Left renal cortex interstitium (tissue), 4 donors: ENCODE measurements at places on chromosomes 5 and 9.

DNA sequence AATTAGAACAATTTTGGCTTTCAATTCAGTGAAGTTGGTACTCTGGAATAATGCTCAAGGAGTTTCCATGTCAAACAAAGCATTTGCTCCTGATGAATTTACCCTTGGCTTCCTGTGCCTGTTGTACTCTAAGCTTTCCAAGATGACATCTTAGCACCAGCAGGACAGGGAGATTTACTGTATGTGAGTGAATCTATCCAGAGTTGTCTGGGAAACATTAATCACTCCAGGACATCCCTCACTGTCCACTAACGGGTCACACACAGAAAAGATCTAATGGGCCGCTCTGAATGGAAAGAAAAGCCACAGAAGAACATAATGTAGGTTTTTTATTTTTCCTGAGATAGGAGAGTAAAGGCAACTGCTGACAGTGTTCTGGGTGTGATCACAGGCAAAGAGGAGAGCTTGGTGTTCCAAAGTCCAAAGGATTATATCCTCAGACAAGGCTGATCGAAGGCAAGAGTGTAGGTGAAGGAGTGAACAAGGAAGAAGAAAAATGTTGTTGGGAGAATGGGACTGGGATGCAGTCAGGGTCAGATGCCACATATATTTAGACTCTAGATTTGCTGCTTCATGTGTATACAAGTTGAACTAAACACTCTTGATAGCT lies 167.7 kb upstream of the RPS23 start:
- DNase-seq: no peak

- no peak for DNase-seq
Measured at GRCh38 chr5:18270635-18271338, 636.5 kb downstream of the TAF11L14 start.

- DNase-seq: no peak
Measured at GRCh38 chr5:177610131-177610769, 10.3 kb downstream of the B4GALT7 start.

DNA sequence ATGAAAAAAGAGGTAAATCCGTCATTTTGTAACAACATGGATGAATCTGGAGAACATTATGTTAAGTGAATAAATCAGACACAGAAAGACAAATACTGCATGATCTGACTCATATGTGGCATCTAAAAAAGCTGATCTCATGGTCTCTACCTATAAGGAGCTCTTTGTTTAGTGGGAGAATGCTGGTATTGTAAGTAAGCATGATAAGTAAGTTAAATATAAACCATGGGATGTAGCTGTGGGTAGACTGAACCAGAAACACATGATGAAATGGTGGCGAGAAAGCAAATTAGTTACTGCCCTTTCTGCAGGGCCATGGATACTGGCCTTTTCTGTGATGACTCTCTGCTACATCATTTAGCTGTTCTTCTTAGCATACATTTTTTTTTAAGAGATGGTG lies 66.4 kb upstream of the RUSC2 start:
- no peak for DNase-seq

- DNase-seq: no peak
Measured at GRCh38 chr9:121301881-121302286, 33.9 kb downstream of the GSN start.

DNA sequence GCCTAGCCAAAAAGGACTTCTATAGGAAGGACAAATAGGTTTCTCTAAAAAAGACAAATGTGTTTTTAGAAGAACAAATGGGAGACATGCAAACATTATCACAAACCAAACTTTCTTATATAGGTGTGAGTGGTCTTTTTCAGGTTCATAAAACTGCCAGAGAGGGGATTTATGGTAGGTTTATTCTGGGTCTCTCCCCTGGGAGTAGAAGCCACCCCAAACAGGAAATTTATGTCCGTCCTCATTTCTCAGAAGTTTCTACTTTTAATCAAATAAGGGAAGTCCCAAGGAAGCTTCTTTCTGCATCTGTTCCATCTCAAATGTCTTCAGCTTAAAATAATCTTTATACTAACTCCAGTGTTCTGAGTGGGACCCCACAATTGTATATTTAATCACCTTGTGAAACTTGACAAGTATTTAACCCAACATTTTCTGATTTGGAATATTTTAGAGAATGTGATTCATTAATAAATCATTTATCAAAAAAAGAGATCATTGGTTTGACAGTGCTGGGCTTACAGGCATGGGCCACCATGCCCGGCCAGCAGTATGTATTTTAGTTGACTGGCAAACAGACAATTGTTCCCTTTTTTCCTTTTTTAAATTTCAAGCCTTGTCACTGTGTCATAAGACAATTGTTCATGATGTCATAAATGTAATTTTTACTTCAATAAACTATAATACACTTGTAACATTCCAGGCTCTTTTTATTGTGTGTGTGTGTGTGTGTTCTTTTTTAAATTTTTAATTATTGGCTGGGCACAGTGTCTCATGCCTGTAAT lies 44.6 kb upstream of the GLDC start:
- DNase-seq: no peak

GRCh38 chr5:39360471-39361111 lies 3.7 kb downstream of the C9 start:
- no peak for DNase-seq

DNA sequence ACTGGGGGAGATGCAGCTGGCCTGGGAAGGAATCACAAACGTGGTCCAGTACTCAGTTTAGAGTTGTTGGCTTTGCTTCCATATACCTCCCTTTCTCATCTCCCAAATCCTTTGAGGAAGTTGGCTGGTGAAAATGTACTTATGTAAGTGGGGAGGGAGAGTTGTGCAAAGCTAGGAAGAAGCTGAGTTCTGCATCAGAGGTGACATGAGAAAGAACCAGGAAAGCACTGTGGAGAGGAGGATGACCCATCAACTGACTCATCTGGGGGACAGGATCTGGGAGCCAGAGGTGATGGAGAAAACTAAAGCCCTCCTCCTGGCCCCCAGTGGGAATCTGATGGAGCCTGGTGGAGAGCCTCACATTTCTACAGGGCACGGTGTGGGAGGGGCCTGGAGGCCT lies 16.2 kb downstream of the KCNMB1 start:
- DNase-seq: no peak

DNA sequence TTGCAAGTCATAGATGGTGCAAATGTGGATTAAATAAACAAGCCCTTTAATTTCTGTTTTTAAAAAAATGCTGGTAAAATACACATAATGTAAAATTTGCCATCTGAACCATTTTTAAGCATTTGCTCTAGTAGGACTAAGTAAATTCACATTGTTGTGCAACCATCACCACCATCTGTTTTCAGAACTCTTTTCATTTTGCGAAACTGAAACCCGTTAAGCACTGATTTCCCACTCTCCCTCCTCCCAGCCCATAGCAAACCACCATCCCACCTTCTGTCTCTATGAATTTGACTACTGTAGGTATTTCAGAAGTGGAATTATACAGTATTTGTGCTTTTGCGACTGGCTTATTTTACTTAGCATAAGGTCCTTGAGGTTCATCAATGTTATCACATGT lies 103.3 kb upstream of the CNTLN start:
- no peak for DNase-seq

DNA sequence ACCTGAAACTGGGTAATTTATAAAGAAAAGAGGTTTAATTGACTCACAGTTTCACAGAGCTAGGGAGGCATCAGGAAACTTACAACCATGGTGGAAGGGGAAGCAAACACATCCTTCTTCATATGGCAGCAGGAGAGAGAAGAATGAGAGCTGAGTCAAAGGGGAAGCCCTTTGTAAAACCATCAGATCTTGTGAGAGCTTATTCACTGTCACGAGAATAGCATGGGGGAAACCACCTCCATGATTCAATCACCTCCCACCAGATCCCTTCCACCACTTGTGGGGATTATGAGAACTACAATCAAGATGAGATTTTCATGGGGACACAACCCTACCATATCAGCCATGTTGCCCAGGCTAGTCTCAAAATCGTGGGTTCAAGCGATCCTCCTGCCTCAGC lies 143.4 kb downstream of the FGF18 start:
- DNase-seq: no peak

GRCh38 chr5:127683008-127683407 lies 20.2 kb upstream of the CCDC192 start:
- no peak for DNase-seq

DNA sequence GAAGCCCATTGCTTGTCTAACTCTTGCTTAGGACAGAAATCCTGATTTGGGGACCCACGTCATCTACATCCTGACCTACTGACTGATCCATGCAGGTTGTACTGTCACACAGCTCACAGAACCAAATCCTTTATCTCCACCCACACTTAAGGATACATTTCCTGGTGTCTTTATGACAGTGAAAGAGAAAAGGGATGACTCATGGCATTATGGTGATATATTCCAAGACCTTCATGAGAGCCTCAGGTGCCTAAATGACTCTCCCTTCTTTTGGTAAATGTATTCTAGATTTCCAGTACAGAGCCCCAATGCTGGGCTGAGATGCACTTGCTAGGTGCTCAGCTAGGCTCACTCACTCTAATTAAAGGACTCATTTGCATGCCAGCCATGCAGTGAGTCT lies 26.0 kb upstream of the DMRT2 start:
- DNase-seq: no peak

- no peak for DNase-seq
Measured at GRCh38 chr9:99445920-99446319, 223.8 kb downstream of the SEC61B start.

DNA sequence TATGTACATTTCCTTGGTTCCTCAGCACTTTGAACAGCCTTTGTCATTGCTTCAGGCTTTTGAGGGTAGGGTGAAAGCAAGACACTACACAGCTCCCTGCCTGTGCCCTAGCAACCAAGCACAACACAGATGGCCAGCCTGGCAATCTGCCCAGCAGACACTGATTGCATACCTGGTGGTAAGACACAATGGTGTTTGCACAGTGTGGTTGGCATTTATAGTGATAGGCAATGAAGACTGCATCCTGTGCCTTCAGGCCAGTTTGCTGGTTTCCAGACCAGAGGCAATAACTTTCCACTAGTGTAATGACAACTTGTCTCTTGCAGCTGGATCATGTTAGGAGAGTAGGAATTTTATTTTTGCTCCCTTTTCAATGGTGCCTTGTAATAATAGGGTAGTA lies 144.5 kb upstream of the TNC start:
- DNase-seq: no peak

DNA sequence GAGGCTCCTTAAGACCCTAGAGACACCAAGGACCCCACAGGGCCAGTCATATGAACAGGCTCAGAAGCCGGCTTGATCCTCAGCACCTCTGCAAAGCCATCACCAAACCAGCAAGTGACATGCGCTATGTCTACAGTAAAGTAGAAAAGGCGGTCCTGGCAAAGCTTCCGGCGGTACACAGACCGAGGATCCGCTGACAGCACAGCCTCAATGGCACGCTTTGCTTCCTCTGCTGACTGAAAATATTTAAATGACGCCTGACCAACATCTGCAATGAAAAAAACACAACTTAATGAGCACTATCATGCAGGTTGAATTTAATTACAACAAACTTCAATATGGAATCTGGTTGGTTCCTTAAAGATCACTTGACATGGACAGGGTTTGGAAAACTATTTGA lies 17.6 kb downstream of the TRMO start:
- DNase-seq: no peak

- DNase-seq: no peak
Measured at GRCh38 chr5:73030995-73031394, 75.2 kb downstream of the FCHO2 start.

GRCh38 chr9:127793093-127793708 lies 7.4 kb downstream of the CDK9 start:
- no peak for DNase-seq

DNA sequence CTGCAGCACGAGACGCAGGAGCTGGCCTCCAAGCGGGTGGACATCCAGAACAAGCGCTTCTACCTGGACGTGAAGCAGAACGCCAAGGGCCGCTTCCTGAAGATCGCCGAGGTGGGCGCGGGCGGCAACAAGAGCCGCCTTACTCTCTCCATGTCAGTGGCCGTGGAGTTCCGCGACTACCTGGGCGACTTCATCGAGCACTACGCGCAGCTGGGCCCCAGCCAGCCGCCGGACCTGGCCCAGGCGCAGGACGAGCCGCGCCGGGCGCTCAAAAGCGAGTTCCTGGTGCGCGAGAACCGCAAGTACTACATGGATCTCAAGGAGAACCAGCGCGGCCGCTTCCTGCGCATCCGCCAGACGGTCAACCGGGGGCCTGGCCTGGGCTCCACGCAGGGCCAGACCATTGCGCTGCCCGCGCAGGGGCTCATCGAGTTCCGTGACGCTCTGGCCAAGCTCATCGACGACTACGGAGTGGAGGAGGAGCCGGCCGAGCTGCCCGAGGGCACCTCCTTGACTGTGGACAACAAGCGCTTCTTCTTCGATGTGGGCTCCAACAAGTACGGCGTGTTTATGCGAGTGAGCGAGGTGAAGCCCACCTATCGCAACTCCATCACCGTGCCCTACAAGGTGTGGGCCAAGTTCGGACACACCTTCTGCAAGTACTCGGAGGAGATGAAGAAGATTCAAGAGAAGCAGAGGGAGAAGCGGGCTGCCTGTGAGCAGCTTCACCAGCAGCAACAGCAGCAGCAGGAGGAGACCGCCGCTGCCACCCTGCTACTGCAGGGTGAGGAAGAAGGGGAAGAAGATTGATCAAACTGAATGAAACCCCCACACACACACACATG lies 654 bp downstream of the PURA start:
- no peak for DNase-seq

- no peak for DNase-seq
Measured at GRCh38 chr9:76519075-76519835, 60.3 kb downstream of the GCNT1 start.

DNA sequence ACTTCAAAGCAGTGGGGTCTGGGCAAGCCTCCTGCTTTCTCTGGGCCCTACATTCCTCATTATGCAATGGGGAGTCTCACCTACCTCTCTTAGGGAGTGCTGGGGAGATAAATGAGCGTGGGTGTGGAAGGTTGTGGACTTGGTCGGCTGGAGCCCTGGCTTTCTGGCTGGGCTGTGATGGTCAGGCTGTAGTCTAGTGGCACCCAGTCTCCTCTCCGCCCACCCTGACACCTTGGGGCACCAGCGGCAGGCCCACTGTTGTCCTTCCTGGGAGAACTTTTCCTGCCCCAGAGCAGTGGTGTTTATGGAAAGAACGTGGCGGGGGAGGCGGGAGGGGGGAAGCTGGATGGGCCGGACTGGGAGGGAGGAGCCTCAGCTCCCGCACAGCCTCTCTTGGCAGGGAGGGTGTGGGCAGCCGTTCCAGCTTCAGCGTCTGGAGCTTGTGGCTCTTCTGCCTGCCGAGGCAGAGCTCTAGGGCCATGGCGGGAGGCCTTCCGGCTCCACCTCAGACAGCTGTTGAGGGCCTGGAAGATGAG lies 4.1 kb downstream of the PTGS1 start:
- DNase-seq: no peak

DNA sequence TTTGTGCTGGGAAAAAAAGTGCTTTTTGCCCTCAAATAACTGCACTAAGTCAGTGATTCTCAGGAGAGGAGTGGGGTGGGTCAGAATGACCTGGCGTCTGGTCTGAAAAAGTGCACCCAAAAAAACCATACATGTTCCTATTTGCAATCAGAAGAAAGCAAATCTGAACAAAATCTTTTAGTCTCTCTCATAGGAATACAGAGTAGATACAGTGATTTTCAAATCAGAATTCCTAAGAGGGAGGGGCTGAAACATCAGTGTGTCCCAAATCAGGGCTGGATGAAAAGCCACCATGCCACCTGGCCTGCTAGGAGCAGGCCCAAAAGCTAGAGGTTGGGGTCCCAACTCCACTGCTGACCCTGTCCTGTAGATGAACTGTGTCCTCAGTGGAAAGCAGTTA lies 66.8 kb downstream of the RAPGEF1 start:
- no peak for DNase-seq
